Forelimb muscle (tissue), 1 donor: ENCODE measurements at places on chromosomes 12 and 14. TPM values are rescaled to one million over a fixed set of nuclear protein-coding genes. Genes with fewer than 3 reads are reported as not detected.

DNA sequence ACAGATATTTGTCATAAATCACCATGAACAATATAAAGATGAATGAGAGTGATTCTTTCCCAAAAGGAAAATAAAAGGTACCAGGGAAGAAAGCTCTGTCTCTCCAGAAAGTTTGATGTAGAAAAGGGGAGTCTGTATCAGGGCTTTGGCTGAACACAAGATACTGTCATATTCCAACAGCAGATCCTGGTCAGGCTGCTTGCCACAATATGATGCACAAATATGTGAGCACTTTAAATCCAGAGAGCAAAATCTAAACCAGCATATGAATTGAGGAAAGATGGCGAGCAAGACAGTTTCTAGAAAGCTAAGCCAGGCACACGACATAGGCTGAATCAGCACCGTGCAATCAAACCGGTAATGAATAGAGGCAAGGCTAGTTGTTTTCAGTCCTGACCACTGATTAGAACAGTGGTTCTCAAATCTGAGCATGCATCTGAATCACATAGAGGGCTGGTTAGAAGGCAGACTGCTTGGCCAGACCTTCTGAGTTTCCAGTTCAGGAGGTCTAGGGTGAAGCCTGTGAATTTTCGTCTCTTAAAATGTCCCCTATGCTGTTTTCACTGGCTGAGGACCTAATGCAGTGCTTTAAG lies 60.7 kb downstream of the PLCZ1 start:
- peak; percentile 11 for DNase-seq

- no peak for DNase-seq
These were observed 55.6 kb upstream of the CISTR start for GRCh38 chr12:53807322-53807860.

Gene C12orf42
- 2.7 TPM for polyA plus RNA-seq

GRCh38 chr14:61034416-61035120 lies 53.5 kb downstream of the SLC38A6 start:
- DNase-seq: no peak

DNA sequence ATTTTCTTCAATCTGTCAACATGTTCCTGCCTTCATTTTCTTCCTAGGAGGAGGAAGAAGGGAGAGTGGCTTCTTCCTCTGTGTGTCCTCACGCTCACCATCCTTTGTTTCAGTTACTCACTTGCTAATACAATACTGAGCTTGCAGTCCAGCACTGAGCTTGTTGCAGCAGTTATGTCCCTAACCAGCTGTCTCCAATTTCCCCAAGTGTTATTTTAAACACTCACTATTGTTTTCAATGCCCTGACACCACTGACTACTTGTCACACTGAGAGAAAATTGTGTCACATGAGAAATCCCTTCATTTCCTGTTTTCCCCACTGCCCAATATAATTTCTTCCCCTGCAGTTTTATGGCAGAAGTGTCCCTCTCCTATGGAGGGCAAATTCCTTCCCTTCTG lies 53.4 kb downstream of the HSD17B6 start:
- DNase-seq: no peak

Gene CNTN1
- polyA plus RNA-seq: 17.3 TPM

DNA sequence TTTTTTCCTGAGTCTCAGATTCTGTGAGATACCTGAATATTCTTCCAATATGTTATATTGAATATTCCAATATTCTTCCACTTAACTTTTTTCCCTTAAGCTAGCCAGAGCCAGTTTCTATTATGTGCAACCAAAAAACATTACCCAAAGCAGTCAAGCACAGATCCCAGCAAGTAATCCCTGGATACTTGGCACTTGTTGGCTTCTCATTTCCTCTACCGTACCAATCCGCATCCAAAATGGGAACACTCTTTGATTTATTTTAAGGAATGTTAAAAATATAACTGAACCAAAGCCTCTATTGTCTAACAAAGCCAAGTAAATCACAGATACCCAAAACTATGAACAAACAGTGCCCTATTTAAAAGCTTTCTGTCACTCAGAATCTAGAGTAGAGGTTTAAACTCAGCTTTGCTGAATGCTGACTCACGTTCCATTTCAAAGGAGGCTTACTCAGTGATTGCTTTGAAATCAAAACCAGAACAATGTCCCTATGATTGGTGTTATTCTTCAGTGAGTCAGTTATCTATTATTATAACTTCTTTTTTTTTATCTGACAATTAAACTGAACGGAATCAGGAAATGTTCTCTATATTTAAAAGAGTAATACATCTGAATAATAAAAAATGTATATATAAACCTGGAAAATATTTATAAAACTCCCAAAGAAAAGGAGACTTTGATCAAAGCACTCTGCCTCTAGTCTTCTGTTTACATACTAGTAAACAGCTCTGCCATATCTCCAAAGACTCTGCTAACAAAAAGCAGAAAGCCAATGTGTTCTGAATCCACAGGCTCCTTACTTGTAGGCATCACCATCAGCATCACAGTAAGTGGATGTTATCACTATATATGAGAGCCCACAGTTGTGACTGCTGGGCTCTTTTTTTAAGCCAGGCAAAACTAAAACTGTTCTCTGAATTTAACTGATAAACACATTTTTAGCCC lies 360.8 kb downstream of the CCDC91 start:
- DNase-seq: no peak

DNA sequence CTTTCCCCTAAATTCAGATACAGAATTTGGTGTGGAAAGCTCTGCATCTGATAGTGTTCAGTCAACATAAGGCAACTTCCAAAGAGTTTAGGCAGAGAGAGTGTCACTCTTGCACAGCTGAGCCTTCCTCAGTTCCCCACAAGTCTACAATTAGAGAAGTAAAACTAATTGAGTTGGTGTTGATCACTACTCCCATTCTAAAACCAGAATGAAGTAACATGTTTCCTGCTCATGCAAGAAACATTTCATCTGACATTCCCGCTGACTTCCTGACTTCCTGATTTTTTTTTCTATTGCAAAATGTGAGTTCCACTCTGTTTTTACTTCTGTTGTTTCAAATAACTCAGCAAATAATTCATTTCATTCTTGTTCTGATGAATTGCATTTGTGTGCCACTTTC lies 271.0 kb downstream of the ALG10B start:
- no peak for DNase-seq

GRCh38 chr12:72738811-72739210 lies 466.6 kb downstream of the TRHDE start:
- DNase-seq: no peak

DNA sequence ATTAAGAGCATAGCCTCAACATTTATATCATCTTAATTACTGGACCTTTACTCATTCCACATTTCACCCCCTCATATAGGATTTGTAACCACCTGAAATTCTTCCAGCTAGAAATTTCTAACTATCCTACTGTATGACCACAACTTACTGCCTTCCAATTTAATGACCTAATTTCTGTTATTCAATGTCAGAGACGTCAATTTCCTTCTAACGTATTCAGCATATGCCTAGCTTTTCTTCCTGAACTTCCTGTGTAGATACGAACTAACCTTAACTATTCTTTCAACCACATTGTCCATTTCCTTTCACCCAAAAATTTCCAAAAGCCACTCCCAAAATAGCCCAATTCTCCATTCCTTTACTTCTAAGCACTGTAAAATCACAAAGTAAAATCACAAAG lies 108.0 kb downstream of the EEA1 start:
- no peak for DNase-seq

GRCh38 chr14:21369949-21370679 lies 13.7 kb downstream of the SUPT16H start:
- DNase-seq: no peak

DNA sequence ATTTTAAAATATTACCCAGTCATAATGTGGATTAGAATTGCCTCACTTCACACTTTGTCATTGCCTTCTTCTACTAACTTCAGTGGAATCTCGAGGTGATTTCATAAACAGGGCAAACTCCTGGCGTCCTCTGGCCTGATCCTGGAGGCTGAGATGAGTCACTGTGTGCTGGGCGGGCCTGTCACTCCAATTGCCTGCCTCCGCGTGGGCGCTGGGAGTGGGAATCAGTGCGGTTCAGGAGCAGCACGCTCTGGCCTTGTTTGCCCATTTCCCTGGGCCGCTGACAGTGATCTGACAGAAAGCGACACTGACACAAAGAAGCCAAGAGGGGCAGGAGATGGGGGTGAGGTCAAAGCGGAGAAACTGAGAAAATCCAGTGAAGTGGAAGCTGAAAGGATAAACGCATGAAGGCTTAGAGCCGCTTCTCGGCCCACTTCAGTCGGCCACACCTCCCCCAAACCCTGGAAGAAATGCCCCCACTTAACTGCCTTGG lies 29.7 kb downstream of the LGR5 start:
- DNase-seq: no peak

GRCh38 chr12:96421014-96421413 lies 20.8 kb upstream of the CDK17 start:
- no peak for DNase-seq

Gene MUCL1
- polyA plus RNA-seq: not detected

- no peak for DNase-seq
These were observed 41.7 kb upstream of the MYRFL start for GRCh38 chr12:69783365-69783764.

Gene SRSF5
- polyA plus RNA-seq: 281 TPM

GRCh38 chr12:95529693-95530225 lies 21.5 kb downstream of the USP44 start:
- DNase-seq: no peak

- DNase-seq: no peak
These were observed 200.2 kb downstream of the CHST11 start for GRCh38 chr12:104656921-104657320.

DNA sequence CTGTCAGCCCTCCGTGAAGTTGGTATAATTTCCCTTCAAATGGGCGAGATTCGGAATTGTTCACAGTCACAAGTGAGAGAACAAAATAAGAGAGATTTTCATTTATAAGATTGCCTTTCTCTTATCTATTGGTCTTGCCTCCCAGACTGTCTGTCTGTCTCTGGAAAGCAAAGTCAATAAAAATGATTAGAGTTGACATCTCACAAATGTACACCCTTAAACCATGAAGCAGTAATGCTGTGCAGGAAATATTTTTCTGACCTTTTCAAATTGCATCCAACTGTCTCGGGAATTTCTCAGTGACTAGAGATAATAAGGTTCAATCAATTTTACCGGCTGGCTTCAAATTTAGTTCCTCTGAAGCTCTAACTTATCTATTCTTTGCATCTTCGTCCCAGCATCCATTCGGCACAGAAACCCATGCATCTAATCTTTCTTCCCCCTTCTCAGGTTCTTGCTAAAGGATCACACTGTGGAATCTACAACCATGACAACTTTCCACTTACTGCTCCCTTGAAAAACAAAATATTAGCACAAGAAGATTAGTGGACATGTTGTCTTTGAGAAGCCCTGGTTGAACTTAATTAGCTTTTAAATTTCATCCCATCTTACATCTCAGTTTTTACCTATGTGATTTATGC lies 93.1 kb downstream of the RMST start:
- DNase-seq: no peak

DNA sequence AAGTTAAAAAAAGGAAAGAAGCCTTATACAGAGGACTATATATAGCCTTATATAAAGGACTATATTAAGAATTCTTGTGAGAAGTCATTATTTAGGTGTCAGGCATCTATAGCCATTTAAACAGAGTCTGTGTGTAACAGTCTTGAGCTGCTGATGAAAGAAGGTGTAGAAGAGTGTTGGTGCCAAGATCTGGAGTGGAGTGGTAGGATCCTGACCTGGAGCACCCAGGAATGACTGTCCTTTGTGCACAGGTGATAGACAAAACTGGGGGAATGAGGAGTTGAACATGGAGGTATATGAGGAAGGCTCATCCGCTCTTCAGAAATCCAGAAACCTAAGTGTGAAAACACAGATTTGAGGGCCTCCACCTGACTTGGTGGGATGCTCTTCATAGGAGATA lies 747.3 kb downstream of the NRXN3 start:
- no peak for DNase-seq

GRCh38 chr14:100664841-100665510 lies 61.7 kb upstream of the DLK1 start:
- DNase-seq: peak; percentile 90

Gene CCDC196
- not detected for polyA plus RNA-seq
